Left hindlimb (tissue), 1 donor: ENCODE measurements at places on chromosomes 3 and 15.

GRCh38 chr3:158863247-158863646, 61.4 kb downstream of the MFSD1 start:
- DNase-seq, result no peak

DNA sequence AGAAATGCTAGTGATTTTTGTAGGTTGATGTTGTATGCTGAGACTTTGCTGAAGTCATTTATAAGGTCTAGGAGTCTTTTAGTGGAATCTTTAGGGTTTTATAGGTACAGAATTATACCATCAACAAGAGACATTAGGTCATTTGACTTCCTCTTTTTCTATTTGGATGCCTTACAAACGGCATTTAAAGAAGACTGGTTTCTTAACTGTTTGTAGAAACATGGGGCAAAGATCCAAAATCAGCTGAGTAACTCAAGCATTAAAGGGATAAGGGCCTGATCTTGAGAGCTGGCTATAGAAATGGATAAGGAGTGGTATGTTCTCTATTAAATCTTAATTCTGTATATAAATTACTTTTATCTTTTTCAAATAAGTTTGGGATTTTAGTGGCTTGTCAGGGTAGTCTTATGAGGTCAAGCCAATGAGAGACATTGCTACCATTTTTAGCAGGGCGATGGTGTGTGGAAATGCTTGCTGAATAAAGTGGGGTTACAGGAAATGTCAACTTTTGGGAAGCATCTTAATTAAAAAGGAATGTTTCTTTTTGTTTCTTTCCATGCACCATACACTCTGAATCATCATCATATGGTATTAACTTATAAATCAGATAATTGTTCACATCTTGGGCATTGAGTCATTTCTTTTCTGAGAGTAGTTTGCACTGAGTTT, 197.7 kb upstream of the GBE1 start:
- DNase-seq, result no peak

GRCh38 chr3:188042466-188042865, 111.5 kb upstream of the LPP start:
- no peak for DNase-seq

GRCh38 chr3:37137516-37137915, 36.9 kb downstream of the LRRFIP2 start:
- DNase-seq, result no peak

- DNase-seq, result no peak
Measured at GRCh38 chr3:38150780-38151528, 12.5 kb downstream of the MYD88 start.

DNA sequence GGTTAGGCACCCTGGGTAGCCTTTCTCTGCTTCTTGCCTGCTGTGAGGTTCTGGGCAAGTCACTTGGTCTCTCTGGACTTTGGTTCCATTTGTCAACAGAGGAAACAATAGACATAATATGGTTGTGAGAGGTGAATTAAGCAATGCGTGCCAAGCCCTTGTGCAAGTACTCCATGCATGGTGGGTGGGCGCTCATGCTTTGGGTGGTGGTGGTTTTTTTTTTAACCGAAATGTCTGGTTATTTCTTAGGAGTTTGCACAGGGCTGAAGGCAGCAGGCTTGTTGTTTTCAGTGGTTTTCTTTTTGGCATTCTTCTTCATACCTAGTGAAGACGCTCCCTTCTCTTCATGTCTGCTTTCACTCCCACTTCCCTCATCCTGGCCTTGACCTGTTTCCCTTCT, 84.2 kb upstream of the LRTM1 start:
- DNase-seq, result no peak

- no peak for DNase-seq
Measured at GRCh38 chr3:129645286-129645685, 38.8 kb upstream of the PLXND1 start.

- no peak for DNase-seq
Measured at GRCh38 chr15:56963710-56964109, 45.3 kb downstream of the TCF12 start.

DNA sequence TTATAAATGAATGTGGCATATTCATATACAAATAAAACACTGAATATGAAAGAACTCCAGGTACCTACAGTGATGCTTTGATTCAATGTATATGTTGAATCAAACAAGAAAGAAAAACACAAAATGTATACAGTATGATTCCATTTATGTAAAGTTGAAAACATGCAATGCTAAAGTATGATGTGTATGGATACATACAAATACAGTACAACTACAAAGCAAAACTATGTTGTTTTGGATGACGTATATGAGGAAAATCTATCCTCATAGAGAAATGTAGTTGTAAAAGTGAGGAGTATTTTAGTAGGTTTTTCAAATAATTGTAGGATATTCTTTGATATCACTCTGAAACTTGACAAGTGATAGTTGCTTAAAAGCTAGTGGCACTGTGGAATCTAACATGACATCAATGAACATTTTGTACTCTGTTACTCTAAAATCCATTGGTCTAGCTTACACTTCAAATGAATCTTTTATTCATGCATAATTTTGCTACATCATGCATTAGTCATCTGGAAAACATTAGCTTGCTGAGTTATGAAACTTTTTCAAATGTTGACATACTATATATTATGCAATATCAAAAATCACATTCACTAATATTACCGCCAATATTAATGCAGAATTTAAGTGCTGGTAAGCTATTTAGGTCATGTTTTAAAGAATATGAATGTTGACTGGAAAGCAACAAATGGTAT, 278.1 kb upstream of the CHRNA7 start:
- no peak for DNase-seq

- DNase-seq, result no peak
Measured at GRCh38 chr3:120614765-120615164, 18.6 kb downstream of the NDUFB4 start.

DNA sequence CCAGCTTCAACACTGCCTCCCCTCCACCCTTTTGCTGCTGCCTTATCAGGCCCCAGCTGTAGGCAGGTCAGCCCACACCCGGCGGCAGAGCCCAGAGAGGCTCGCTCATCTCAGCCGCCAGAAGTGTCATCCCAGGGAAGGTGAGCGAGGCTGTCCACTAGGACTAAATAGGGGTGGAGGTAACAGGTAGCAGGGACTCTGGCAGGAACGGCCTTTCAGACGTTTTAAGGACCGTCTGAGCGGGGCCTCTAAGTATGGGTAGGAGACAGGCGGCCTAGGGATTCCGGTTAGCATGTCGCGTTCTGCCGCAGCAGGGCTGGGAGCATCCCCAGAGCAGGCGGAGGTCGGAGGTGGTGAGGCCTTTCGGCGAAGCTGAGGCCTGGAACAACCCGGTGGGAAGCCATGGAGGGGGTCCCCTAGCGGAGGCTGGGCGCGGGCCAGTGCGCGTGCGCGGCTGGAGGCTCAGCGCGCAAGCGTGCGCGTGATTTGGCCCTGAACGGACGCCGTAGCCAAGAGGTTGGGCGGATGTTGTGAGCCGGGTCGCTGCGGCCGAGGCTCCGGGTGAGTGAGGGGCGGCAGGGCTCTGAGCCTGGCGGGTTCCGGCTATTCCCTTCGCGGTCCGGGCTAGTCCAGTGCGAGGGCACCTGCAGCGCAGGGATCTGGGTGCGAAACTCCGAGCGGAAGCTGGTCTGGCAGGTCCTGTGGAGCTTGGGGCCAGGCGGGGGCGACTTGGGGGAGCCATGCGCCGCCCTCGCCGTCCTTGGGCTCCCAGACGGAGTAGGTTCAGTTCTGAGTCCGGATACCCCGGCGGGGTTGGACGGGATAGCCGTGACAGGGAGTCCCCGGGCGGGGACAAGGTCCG, at the start of the genes MST1 and RNF123:
Gene MST1 (minus strand): TSS at position 429 of the 862 bp plus-strand sequence. CDS start 783 bp downstream, outside the sequence.
Gene RNF123 (plus strand): TSS at position 512 of the 862 bp plus-strand sequence. CDS start 1,609 bp downstream, outside the sequence.
- peak; percentile 94 for DNase-seq

GRCh38 chr3:115146032-115146417, 1.1 kb downstream of the ZBTB20 start:
- peak; percentile 69 for DNase-seq

- no peak for DNase-seq
Measured at GRCh38 chr3:64766440-64766839, 78.6 kb upstream of the ADAMTS9 start.

- DNase-seq, result no peak
Measured at GRCh38 chr15:40353697-40354096, 2.9 kb downstream of the PHGR1 start.

DNA sequence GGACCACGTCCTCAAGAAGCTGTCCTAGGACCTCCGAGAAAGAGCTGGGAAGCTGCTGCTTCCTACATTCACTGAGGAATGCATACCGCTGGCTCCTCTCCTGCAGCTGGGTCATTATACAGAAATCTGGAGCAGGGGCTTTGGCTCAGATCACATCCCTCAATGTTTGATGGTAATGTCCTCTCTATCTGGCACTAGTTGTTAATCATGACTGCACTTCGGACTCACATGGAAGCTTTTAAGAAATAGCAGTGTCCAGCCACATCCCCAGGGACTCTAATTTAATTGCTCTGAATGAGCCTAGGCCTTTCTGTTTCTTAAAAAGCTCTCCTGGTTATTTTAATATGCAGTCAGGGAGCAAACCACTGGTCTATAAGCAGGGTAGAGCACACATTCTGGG, 25.7 kb upstream of the MYRIP start:
- DNase-seq, result no peak

GRCh38 chr15:101156509-101157159, 95.2 kb downstream of the CHSY1 start:
- peak; percentile 62 for DNase-seq

GRCh38 chr3:111776827-111777483, 82.1 kb upstream of the PHLDB2 start:
- no peak for DNase-seq

GRCh38 chr3:33401781-33402180, 38.4 kb downstream of the UBP1 start:
- no peak for DNase-seq

DNA sequence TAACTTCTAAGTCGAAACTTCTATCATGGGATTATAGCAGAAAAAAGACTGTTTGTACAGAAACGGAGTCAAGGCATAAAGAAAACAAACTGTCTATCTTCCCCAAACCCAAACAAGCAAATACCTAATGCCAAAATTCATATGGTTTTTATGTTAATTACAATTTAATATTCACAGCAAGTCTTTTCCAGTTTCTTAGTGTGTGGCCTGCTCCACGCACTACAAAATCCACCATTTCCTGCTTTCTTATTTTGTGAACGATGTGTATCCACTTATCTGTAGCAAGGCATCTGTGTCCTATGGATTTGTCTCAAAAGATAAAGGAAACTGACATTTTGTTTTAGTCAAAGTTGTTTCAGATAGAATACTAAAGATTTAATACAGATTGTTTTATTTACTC, 588.0 kb upstream of the CCDC54 start:
- DNase-seq, result no peak

- no peak for DNase-seq
Measured at GRCh38 chr3:141860086-141860669, 16.3 kb upstream of the ATP1B3 start.

DNA sequence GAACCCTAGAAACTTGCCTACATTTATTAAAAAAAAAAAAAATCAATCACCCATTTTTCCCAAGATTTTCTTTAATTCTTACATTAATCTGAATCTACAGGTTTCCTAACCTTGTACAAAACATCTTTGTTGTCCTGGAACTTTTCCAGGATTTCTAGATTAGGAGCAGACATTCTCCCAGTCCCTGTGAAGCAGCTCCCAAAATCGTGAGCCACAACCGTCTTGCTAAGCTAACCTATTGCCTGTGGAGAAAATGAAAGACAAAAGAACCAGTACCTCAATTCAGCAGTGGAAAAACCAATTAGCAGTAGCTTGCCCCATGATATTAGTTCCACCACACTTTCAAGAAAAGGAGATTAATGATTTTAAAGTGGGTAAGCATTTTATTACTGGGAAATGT, 522.1 kb downstream of the UNC13C start:
- no peak for DNase-seq

DNA sequence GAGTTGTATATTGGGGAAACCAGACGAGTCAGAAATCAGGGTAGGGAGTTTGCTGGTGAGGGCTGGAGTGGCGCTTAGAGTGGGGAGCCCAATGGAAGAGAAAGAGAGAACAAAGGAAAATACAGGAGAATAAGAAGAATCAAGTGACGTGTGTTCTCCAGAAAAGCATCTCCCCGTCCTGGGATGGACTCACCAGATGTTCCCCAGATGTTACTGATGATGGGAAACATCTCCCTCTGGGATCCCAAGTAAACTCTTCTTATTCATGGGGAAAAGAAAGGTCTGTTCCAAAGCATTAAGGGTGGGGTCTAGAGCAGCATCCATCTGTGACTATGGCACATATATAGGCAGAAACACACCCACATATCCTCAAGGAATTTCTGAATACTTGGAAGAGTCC, 3.0 kb upstream of the CSRNP1 start:
- no peak for DNase-seq

GRCh38 chr3:193509103-193509965, 45.4 kb downstream of the ATP13A4 start:
- no peak for DNase-seq

DNA sequence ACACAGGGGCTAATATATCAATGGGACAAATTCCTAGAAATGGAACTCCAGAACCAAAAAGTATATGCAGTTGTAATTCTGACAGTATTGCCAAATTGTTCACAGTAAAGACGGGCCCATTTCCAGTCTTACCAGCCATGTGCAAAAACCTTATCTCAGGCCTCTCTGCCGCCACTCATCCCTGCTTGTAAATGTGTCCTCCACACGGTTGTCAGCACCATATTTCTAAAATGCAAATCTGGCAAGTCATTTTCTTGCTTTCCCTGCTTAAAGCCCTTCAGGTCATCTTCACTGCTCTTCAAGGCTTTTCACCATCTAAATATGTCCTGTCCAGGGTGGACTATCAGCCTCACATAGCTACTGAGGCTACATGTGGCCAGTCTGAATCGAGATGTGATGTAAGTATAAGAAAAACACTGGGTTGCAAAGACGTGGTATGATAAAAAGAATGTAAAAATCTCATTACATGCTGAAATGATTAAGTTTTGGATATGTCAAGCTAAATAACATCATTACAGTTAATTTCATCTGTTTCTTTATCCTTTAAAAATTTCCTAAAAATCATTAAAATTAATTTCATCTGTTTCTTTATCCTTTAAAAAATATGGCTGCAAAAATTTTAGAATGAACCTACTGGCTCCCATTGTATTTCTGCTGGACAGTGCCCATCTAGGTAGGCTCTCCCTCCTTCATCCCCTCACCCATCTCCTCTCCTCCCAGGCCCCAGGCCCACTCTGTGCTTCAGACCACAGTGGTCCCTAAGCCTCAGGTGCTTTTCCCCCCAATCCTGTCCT, 980 bp downstream of the PARP9 start:
- DNase-seq, result no peak

GRCh38 chr15:81043281-81043934, 42.7 kb downstream of the TLNRD1 start:
- no peak for DNase-seq

DNA sequence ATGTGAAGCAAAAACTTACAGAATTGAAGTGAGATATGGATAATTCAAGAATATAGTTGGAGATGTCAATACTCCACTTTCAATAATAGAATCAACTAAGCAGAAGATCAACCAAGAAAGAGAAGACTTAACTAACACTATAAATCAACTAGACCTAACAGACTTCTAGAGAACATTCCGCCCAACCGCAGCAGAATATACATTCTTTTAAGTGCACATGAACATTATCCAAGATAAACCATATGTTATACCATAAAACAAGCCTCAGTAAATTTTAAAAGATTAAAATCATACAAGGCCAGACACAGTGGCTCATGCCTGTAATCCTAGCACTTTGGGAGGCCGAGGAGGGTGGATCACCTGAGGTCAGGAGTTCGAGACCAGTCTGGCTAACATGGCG, 5.5 kb upstream of the TEX55 start:
- DNase-seq, result no peak

GRCh38 chr15:40238532-40239403, at the start of gene PAK6:
Gene PAK6, plus strand, starts transcription at chr15:40239063. Its CDS starts 25,723 bp downstream, at chr15:40264786.
- no peak for DNase-seq
